Stimulated activated naive B cell treated with anti-CD40 and anti-IgM and Interleukin-4, amounts not matched to agents 10 μg/mL and 1 μg/mL and 100 μg/mL, for 72 hours (primary cell): ENCODE measurements at places on chromosomes 4 and X.

DNA sequence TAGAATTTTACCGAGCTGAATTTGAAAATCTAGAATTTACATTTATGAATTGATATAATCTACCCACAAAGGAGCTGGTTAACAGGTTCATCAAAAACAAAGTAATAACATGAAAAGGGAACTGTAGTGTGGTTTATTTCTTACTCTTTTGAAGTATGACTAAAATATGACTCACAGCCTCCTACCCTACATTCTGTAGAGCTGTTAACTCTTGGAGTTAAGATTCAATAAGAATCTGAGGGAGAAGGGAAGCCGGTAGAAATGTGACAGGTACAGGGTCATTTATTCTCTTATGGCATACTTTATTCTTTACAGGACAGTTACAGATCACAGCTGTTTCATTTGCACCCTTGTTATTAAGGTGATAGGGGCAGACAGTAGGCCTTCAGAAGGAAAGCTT is 132.2 kb upstream of the FAM47B start:
- DNase-seq = no peak

- no peak for DNase-seq
These were observed 36.6 kb upstream of the UGT2A1 start for GRCh38 chr4:69689599-69689998.

- DNase-seq = no peak
These were observed 85.3 kb downstream of the ZNF518B start for GRCh38 chr4:10371869-10372471.

DNA sequence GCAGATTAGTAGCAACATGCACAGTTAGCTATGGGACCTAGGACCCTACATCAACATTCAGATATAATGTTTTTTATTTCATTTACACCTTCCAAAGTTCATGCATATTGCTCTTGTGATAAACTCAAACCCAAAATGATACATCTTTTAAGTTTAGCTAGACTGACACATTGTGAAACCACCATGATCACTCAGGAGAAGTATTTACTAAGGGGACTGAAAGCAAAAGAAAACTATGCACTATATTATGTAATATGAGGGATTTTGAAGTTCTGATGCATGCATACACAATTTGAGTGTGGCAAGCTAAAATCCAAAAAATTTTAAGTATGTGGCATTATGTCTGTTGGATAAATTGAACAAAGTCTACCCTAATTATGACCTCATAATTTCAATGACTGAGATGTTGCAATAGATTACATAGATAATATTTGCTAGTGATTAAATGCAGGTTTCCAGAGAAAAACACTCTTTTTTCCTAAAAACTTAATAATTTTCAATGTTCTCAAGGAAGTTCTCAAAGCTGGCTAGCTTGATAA is 914.8 kb upstream of the GRIA3 start:
- DNase-seq = no peak

DNA sequence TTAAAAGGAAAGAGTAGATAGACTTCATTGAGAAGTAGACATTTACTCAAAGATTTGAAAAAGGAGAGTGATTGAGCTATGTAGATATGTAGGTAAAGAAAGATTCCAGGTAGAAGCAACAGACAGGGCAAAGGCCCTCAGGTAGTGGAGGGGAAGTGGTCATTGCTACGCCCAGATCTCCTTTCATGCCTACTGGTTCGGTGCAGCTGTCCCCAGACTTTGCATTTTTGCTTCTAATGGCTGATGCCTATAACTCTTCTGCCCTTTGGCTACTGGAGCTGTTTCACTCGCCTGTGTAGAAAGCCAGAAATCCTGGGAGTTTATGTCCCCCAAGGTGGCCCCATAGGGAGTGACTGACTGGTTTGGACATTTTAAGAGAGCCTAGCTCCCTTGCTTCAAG is 16.9 kb upstream of the ARMCX2 start:
- no peak for DNase-seq

DNA sequence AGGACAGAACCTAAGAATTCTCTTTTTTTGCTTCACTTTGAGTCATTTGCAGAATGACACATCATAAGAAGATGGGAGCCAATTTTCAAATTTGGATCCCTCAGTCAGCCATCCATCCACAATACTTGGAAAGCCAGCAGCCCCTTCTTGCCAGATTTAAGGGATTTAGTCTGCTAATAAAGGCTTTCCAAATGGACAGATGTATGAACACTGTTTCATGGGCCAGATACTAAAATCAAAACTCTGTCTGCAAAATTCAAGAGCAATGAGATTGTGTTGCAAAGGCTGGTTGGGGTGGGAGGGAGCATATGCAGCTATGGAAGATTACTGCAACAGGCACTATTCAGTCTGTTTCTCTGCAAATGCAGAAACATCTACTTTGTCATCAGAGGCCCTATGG is 37.7 kb upstream of the KCNIP4 start:
- DNase-seq = no peak

DNA sequence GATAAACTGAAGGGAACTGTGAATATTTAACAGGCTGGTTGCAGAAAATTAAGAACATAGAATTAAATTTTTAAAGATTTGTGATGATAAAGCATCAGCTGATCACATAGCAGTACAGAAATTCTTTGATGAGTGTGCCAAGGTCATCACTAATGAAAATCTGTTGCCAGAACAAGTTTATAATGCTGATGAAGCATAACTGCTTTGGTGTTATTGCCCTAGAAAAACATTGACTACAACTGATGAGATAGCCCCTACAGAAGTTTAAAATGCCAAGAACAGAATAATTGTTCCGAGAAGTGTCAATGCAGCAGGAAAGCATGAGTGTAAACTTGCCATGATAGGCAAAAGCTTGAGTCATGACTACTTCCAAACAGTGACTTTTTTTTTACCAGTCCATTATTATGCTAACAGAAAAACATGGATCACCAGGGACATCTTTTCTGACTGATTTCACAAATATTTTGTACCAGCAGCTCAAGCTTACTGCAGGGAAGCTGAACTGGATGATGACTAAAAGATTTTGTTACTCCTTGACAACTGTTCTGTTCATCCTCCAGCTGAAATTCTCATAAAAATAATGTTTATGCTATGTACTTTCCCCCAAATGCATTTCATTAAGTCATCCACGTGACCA is 1136.6 kb downstream of the FAT4 start:
- no peak for DNase-seq

DNA sequence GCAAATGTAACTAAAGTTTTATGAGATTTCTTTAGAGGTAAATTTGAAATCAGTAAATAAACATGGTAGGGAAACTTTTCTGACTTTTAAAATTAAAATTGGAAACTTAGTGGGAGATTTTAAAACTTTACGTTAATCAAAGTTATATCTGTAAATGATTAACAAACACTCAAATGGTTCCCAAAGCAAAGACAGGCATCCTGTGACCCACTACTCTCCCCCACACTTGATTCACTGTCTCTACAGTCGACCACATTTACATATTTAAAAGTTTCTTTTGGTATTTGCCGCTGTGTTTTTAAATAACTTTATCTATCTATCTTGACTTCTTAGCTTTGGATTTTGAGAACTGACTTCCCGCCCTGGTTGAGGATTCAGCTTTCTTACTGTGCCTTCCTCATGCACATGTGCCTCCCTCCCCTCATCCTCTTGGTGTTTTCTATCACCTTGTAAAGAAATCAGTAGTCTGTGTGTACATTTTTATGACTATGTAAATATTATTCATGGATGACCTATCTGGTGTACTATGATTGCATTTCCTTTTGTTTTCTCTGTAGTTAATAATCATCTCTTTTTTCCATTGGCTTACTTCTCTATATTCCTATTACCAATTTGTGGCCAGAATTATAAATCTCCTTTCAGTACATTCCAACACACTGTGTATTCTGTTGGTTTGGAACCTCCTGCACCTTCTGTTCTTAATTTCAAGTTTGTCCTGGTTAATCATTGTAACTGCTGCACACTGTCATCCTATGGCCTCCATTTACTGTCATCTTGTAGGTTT is 72.6 kb downstream of the WWC2 start:
- DNase-seq = no peak
